Inflammatory macrophage treated with lipopolysaccharide for 4 hours (primary cell): ENCODE measurements at places on chromosomes 3 and 15.

DNA sequence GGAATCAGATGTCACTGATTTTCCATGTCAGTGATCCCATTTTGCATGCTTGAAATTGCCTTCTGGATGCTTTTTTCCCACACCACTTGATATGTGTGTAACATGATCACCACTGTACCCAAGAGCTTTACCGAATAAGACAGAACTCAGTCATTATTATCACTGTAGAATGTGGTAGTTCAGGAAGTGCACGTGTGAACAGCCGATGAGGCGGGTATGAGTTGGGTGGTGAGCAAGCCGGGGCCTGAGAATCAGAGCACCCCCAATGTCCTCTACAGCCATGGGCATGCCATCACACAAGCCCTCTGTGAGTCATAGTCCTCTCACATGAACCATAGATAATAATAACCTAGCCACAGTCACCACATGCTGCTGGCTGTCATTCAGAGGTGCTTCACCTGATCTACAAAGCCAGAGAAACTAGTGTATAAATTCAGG, 470.8 kb downstream of the SOX2 start:
- no peak for DNase-seq

DNA sequence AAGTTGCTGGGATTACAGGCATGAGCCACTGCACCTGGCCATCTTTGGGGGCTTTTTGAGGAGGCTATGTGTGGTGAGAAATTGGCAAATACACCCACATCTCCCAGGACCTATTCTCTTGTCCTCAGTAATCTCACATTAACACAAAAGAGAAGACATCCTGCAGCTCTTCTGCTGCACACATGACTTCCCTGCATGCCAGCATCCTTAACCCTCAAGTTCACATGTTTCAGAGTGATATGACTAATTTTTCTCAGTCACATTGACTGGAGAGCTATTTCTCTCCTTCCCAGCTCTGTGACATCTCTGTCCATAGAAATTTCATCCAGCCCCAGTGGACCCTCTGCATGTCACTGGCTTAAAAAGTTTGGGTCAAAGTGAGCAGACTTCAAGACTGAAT, 1.9 kb upstream of the SKIC8 start:
- peak; percentile 31 for DNase-seq

GRCh38 chr3:142502187-142502985, 54.5 kb upstream of the XRN1 start:
- no peak for DNase-seq

- peak; percentile 91 for DNase-seq
These were observed 402.1 kb upstream of the MCTP2 start for GRCh38 chr15:93829115-93829870.

GRCh38 chr3:24520976-24521419, 26.3 kb upstream of the THRB start:
- DNase-seq, result no peak

- no peak for DNase-seq
These were observed 3.0 kb upstream of the MRPS22 start for GRCh38 chr3:139340784-139341183.

- no peak for DNase-seq
These were observed 664.7 kb downstream of the IGSF11 start for GRCh38 chr3:118369892-118370491.

DNA sequence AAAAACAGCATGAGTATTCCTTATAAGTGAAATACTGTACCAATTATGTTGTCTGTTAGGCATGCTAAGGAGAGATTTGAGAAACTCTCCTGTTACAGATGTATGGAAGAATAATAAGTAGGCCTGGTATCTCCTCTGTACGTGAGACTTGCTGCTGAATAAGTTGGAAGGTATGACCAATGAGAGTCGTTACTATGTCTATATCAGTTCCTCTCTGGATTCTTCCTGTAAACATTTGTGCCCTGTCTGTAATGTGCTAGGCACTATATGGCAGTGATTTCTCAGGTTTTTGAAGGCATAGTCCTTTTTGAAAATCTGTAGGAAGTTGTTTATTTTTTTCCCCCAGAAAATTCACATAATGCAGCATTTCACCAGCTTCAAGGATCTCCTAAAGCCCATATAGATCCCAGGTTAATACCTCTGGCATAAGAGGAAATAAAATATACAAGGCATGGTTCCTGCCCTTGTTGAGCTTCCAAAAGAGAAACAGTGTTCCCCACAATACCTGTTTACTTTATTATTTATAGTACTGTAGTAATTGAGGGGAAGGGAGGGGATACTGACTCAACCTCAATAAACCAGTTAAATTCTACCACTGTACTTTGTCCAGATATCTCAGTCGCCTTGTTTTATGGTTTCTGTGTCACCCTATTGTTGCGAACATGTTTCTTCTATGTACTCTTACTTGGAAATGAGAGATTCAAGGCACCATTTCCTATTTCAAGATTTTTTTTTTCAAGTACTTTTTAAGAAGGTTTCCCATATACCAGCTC, 28.6 kb downstream of the MAP2K5 start:
- no peak for DNase-seq

DNA sequence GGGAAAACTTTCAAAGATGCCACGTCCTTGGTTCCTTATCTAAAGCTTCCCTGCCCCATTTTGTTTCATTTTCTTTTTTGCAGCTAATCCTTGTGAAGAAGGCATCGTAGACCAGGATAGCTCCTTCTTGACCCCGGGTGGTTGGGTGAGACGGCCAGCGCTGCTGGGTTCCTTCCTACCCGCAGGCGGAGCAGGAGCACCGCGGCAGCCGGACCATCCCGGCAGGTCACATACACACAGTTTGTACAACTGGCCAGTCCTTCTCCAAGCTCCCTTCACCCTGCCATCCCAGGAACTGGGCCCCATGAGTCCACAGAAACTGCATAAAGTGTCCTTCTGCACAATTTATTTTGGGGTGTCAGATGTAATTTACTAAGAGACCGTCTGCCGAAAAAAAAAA, 83.9 kb downstream of the MEGF11 start:
- DNase-seq, result no peak

DNA sequence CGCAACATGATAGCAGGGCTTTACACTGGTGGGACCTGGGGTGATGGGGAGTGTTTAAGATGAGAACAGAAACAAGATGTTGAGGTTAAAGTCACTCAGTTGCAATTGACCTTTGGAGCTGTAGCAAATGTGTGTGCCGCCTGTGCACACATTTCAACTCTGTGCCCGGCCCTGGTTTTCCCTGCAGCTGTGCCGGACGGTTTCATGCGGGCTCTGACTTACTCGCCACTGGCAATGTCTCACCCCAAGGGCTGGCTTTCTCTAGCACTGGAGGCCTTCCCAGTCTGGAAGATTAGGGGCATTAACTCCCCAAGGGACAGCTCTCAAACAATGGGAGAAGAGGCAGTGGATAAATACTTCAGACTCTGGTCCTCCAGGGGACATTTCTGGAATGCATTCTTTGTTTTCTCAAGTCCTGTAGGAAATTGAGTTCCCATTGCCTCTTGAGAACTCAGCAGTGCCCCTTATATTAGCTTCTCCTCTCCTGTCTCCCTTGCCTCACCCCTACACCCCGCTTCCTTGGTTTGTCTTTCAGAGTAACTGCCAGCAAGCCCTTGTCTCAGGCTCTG, 152.5 kb downstream of the EDEM1 start:
- no peak for DNase-seq

DNA sequence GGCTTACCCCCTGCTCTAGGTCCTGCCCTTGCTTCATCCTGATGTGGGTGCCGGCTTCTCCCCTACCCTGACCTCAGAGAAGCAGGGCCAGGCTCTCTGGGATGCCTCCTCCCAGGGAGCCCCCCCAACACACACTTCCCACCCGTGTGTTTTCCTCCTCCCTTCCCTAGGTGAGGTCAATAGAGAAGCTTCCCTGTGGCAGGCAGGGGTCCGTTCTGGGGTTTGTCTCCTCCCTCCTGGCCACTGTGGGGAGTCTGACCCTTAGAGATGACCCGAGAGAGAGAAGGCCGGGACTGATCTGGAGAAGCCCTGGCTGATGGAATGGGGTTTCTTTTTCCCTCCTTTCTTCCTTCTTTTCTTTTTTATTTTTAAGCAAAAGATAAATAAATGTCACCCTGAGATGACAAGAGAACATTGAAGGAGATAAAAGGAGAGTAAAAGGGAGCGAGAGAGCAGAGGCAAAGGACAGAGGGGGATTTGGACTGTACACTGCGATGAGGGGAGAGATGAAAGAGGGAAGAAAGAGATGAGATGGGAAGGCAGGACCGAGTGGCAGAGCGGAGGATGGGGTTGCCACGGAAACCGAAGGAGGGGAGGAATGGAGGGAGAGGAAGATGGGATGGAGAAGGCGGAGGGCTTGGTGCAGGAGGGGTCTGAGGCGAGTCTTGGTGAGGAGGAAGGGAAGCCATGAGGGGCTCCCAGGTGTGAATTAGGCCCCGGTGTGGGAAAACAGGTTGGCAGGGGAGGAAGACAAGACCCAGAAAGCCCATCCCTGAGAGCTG, 48.4 kb downstream of the IDH2 start:
- no peak for DNase-seq

- DNase-seq, result no peak
These were observed 659.0 kb downstream of the NTRK3 start for GRCh38 chr15:87597346-87598052.

DNA sequence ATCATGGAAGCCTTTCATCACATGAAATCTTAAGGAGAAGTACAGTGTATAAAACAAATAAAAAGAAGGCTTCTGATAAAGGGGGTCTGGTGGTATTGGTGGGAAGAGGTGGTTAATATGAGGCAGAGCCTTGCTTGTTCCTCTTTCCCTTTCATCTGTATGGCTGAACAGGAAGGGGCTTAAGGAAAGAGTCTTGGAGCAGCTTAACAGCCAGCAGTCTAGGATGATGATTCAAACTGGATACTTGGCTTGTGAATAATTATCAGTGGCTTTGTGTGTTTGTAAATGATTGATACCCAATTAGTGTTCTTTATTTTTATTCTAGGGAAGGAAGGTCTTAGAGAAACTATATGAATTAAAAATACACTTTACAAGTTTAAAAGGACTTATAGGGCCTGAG, 29.1 kb upstream of the TCAIM start:
- DNase-seq, result no peak

- no peak for DNase-seq
These were observed 125.8 kb downstream of the P2RY1 start for GRCh38 chr3:152960684-152961083.

- peak; percentile 13 for DNase-seq
These were observed 228.8 kb upstream of the PPP2R3A start for GRCh38 chr3:135736740-135737139.
